ENCODE measurements at places on chromosomes 6 and 20. TPM values are rescaled to one million over a fixed set of nuclear protein-coding genes. Genes with fewer than 3 reads are reported as not detected.

CCDC28A gene
- total RNA-seq, result 17.5 TPM

CHD6 gene
- 34.6 TPM for total RNA-seq

ECI2 gene
- 20.1 TPM for total RNA-seq

PRICKLE4 gene
- total RNA-seq, result not detected

SRSF3 gene
- 532 TPM for total RNA-seq

KCNS1 gene
- total RNA-seq, result 0.30 TPM

C6orf15 gene
- not detected for total RNA-seq

OR2J3 gene
- total RNA-seq, result not detected

OR2B6 gene
- not detected for total RNA-seq

SYNDIG1 gene
- total RNA-seq, result not detected

ATP6V1G2 gene
- 0.89 TPM for total RNA-seq

MEI4 gene
- total RNA-seq, result not detected

SNHG17 gene
- total RNA-seq, result 111 TPM

CD83 gene
- total RNA-seq, result 84.8 TPM

OXT gene
- not detected for total RNA-seq

CDK19 gene
- 13.0 TPM for total RNA-seq

PHACTR1 gene
- 0.26 TPM for total RNA-seq

CTAGE9 gene
- total RNA-seq, result not detected

SEL1L2 gene
- total RNA-seq, result not detected

ARMC2 gene
- 3.3 TPM for total RNA-seq

BICRAL gene
- total RNA-seq, result 12.9 TPM

FRK gene
- not detected for total RNA-seq

TRAPPC3L gene
- total RNA-seq, result not detected

ADTRP gene
- total RNA-seq, result 4.7 TPM

OR2J2 gene
- not detected for total RNA-seq

RWDD2A gene
- 1.4 TPM for total RNA-seq

KHDC1 gene
- 5.2 TPM for total RNA-seq

SMIM28 gene
- not detected for total RNA-seq

DNAH8 gene
- total RNA-seq, result not detected

POLH gene
- total RNA-seq, result 34.2 TPM

CFAP61 gene
- not detected for total RNA-seq

PSORS1C1 gene
- not detected for total RNA-seq

KIAA0408 gene
- 8.2 TPM for total RNA-seq

ELOVL4 gene
- total RNA-seq, result 0.88 TPM

NKX2-2 gene
- not detected for total RNA-seq

LMBRD1 gene
- 13.5 TPM for total RNA-seq

TMEM244 gene
- total RNA-seq, result not detected

KIFC1 gene
- total RNA-seq, result 64.9 TPM

C6orf132 gene
- total RNA-seq, result 0.40 TPM

MUCL3 gene
- total RNA-seq, result not detected

BNIP5 gene
- not detected for total RNA-seq

MOG gene
- total RNA-seq, result not detected

ZBTB12 gene
- 4.6 TPM for total RNA-seq

IL20RA gene
- total RNA-seq, result not detected

ARMH2 gene
- 0.30 TPM for total RNA-seq

OR2H1 gene
- total RNA-seq, result not detected

DEFB116 gene
- not detected for total RNA-seq

SLCO4A1 gene
- 67.3 TPM for total RNA-seq

SLC24A3 gene
- total RNA-seq, result not detected

CDH22 gene
- total RNA-seq, result not detected

SMPDL3A gene
- 0.42 TPM for total RNA-seq

SLC17A3 gene
- total RNA-seq, result 0.58 TPM

HLA-DMB gene
- 0.75 TPM for total RNA-seq

FITM2 gene
- total RNA-seq, result 2.0 TPM

TNFRSF6B gene
- total RNA-seq, result not detected

NINL gene
- 3.5 TPM for total RNA-seq

AHI1 gene
- total RNA-seq, result 155 TPM

STMN3 gene
- 9.7 TPM for total RNA-seq

APMAP gene
- 56.4 TPM for total RNA-seq

Measured in activated CD4-positive, alpha-beta T cell treated with anti-CD3 and anti-CD28 coated beads, Interleukin-2, amount 10 ng/mL, durations not matched to agents 24 days and 14 days (primary cell).